ENCODE measurements at places on chromosomes 2 and 18.

DNA sequence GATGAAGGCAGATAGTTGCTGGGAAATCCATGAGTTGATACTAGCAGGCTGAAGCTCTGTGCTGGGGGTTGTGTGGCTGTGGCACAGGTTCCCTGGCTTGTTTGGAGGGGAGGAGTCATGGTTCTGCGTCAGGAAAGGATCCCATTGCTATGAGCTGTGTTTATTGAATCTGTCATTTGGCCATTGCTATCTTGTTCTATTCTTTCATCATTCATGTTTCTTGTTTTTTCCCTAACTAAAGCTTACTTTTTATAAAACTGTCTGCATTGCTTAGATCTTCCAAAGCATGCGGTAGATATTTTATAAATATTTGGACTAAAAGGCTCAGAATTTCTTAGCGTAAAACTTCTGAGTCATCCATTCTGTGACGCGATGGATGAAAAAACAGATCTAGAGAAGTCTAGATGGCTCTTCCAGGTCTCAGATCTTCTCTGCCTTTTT lies 335.3 kb downstream of the PTPRM start:
- no peak for DNase-seq

DNA sequence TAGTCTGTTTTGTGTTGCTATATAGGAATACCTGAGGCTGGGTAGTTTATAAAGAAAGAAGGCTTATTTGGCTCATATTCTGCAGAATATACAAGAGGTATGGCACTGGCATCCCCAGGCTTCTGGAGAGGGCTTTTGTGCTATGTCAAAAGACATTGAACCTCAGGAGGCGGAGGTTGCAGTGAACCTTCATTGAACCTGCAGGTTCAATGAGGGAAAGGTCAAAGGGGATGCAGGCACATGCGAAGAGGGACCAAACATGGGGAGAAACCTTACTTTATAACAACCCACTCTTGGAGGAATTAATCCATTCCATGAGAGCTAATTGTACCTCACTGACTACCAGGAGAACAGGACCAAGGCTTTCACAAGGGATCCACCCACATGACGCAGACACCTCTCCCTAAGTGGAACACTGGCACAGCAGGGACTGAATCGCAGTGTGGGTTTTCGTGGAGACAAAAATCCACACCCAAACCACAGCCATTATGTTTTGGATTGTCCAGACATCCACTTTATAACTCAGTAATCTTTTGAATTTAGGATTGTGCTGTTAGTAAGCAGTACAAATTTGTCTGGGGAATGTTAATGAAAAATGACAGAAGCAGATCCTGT lies 4.1 kb upstream of the SERPINB8 start:
- no peak for DNase-seq

- no peak for DNase-seq
These were observed 416.8 kb downstream of the LRATD1 start for GRCh38 chr2:15049096-15049993.

GRCh38 chr2:88250404-88250803 lies 80.3 kb downstream of the THNSL2 start:
- DNase-seq: no peak

Measured in activated naive CD4-positive, alpha-beta T cell treated with anti-CD3 and anti-CD28 coated beads, Interleukin-2, amount 50 U/mL, for 16 hours (primary cell).